Stimulated activated CD8-positive, alpha-beta memory T cell treated with anti-CD3 and anti-CD28 coated beads, Interleukin-15, amount 100 ng/mL, for 24 hours (primary cell): ENCODE measurements at places on chromosomes 7 and 10.

DNA sequence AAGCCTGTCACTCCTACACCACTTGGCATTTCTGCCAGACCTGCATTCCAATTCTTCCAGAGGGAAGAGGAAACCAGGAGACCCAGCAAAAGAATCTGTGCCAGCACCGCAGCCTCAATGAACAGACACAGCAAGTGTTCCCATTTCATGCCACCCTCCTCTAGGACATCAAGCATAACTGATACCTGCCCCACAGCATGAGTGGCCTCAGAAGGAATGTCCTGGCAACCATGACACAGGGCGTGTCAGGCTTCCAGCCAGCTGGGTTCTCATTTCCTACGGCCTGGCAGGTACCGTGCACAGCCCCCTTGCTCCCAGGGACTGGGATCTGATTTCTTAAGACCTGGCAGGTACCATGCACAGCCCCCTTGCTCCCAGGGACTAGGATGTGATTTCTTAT, 7.8 kb downstream of the MAD1L1 start:
- no peak for DNase-seq

DNA sequence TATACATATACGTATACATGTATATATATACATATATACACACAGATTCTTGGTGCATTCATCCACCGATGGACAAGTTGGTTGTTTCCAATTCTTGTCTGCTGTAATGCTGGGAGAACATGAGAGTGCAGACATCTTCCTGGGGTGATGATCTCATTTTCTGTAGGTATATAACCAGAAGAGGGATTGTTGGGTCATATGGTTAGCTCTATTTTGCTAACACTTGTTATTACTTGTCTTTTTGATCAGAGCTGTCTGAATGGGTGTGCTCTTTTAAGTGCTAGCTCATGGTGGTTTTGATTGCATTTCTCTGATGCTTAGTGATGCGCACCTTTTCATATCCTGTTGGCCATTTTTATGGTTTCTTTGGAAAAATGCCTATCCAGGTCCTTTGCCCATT, 106.4 kb downstream of the TAX1BP1 start:
- no peak for DNase-seq

- DNase-seq = peak; percentile 3
These were observed 31.7 kb upstream of the ASL start for GRCh38 chr7:66043681-66044497.

DNA sequence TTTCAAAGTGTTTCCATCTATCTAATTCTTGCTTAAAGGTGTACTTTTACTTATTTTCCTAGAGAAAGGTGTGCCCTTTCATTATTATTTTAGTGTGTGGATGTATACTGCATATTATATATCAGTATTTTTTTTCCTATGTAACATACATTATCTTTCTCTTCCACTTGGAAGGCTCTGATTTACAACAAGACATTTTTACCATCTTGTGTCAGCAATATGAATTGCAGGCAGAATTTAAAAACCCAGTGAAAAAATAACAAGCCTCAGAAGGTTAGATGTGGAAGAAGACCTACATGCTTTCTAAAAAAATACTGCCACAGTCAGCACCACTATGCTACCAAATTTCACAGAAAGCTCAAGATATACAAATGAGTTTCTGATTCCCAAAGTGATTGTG, 327.7 kb upstream of the STEAP1 start:
- DNase-seq = no peak

GRCh38 chr10:123614888-123615287, 51.3 kb upstream of the GPR26 start:
- peak; percentile 6 for DNase-seq
